ENCODE measurements at places on chromosomes 1 and 21.

DNA sequence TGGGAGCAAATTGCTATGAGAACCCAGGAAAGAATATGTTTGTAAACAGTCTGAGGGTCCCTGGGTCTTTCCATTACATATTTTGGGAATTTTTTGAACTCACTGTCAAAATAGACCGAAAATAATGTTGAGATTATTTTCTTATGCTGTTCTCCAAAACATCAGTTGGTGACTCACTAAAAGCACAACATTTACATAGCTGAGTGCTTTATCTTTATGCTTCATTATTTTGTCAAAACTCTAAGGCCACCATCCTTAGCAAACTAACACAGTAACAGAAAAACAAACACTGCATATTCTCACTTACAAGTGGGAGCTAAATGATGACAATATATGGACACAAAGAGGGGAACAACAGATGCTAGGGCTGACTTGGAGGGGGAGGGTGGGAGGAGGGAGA is 459.3 kb downstream of the ADGRL2 start:
- DNase-seq, result no peak

- peak; percentile 80 for DNase-seq
Observed at GRCh38 chr21:39518055-39518846, 66.5 kb downstream of the SH3BGR start.

- DNase-seq, result no peak
Observed at GRCh38 chr1:12168451-12169160, 1.8 kb downstream of the TNFRSF1B start.

GRCh38 chr1:15758343-15758931 is at the start of gene FBLIM1:
Gene FBLIM1, plus strand, starts transcription at chr1:15758795. Its CDS starts 6,189 bp downstream, at chr1:15764984.
- DNase-seq, result peak; percentile 17

DNA sequence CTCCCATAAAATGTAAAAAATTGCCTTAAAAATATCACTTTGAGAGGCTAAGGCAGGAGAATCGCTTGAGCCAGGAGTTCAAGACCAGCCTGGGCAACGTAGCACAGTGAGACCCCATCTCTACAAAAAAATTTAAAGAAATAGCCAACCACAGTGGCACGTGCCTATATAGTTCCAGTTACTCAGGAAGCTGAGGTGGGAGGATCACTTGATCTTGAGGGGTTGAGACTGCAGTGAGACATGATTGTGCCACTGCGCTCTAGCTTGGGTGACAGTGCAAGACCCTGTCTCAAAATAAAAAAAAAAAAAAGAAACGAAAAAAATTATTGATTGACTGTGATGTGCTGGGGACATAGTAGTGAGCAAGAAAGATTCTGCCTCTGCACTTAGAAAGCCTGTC is 38.4 kb downstream of the PKN2 start:
- DNase-seq, result no peak

DNA sequence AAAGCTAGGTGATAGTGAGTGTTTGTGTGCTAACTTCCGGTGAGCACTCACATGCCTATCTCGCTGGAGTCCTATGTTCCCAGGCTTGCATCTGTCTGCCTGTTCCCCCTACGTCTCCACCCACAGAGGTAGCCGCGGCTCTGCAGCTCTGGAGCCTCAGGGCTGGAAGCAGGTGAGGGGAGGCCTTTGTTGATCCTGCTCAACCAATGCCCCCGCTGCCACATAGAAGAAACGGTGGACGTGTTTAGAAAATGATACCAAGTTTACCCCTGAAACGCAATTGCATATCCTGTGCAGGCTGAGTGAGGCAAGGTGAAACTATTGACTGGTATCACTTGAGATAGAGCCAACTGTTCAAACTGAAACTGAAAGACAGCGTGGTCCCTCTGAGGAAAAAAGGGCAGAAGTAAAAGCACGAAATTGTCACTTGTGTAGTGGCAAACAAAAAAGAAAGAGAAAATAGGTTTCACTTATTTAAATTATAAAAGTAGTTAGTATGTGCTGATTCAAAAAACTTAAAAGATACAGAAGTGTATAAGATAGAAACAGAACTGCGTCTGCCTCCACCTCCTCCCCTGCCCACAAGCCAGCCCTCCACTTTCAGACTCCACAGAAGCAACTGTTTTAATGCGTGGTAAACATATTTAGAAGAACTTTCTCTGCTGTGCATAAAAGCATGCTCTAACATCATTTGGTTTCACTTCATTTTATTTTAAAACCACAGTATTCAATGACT is 38.6 kb upstream of the ETS2 start:
- no peak for DNase-seq

DNA sequence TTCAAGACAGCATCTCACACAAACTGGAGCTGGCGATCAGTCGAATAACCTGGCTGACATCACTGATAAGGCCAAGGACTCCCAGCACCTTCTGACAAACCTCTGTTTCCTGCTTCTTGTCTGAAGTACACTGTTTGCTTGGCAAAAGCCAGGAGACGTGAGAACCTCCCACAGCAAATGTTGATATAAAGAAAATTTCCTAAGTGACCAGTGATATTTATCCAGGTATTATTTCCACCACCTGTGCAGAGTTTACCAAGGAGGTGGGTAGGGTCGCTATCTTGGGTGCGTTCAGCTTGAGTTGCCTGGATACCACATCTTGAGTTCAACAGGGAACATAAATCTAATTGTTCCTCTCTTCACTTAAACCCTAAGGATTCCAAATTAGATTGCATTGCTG is 72.9 kb downstream of the SETD4 start:
- no peak for DNase-seq

DNA sequence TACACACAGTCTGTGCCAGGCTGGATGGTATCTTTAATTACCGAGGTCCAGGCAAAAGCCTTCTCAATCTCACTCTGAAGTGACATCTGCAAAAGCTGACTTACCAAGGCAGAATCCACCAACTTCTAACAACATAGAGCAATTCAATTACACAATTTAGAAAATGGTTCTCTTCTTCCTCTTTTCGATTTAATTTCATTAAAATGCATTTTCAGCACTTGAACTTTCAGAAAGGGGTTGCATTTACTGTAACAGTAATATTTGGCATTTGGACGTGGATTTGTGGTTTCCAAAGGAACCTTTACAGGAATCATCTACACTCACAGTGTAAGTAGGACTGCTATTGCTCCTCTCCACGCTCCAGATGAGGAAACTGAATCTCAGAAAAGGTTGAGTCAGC is 53.3 kb downstream of the ERO1B start:
- DNase-seq, result no peak

- DNase-seq, result no peak
Observed at GRCh38 chr1:41534181-41535076, 49.9 kb upstream of the EDN2 start.

- peak; percentile 38 for DNase-seq
Observed at GRCh38 chr1:242178924-242179708, 180.2 kb upstream of the MAP1LC3C start.

- DNase-seq, result no peak
Observed at GRCh38 chr1:147628441-147628840, 41.9 kb downstream of the ACP6 start.

DNA sequence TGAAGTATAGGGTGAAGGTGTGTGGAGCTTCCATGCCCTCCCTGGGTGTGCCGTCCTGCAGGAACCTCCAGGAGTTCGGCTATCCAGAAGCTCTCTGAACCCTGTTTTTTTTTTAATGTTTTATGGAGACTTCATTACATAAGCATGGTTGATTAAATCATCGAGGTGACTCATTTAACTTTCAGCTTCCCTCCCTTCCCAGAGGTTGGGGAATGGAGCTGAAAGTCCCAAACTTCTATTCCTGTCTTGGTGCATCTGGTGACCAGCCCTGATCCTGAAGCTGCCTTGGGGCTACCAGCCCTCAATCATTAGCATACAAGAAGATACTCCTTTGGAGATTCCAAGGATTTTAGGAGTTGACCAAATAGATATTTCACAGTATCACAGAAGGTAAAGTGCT is 9.5 kb downstream of the RRP15 start:
- no peak for DNase-seq

DNA sequence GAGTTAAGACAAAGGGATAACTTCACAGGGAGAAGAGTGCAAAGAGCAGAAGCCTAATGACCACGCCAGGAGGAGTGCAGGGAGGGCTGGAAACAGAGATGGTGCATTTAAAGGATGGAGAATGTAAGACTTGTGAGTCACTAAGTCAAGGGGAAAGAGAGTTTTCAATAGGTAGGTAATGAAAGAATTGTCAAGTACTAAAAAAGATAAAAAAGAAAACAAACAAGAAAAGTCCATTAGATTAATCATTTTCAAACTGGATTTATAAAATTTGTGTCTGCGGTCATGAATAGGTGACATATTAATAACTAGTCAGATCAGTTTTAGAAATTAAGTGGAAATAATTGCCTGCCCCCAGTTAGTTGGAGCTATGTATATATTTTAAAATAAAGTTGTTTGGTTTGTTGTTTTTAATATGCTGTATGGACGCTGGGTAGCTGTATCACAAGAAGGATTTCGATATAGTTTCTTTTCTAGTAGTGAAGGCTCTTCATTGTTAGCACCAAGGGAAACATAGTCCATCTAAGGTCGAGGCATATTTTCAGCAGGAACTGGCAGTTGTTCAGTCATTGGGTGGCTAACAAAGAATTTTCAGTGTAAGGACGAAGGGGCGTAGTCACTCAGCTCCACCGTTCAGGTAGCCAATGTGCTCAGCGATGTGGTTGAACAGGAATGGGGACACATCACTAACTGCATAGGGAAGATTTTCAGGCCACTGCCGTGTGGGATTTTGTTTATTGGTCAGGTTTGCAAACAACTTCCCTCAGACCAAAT is 203.0 kb downstream of the TGFB2 start:
- DNase-seq, result no peak

- peak; percentile 83 for DNase-seq
Observed at GRCh38 chr1:70093250-70093975, 112.0 kb downstream of the LRRC40 start.

- no peak for DNase-seq
Observed at GRCh38 chr1:12591267-12591938, 26.6 kb downstream of the DHRS3 start.

DNA sequence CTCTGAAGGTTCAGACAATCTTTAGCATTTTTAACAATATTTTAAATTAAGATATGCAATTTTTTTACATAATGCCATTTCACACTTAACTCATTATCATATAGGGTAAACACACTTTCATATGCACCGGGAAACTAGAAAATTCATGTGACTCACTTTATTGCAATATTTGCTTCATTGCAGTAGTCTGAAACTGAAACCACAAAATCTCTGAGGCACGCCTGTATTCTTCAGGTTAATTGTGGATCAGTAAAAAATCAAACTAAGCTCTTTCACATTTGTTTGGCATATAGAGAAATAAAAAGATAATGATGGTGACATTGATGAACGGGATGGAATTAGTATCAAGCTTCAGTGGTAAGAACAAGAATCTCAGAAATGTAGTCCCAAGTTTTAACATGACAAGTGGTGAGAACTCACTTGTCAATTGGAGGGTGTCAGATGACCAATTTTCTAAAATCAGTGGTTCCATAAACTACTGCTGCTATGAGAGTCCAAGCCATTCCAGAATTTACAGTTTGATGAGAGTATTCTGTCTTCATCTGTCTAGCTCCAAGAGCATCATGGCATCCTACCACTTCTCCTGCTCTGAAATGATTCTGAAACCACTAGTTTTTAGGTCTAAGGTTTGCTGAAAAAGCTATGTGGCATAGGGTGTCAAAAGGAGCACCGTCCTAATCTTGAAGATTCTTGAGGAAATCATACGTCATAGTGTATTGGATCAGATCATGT is 281.0 kb downstream of the PTPRC start:
- DNase-seq, result no peak

DNA sequence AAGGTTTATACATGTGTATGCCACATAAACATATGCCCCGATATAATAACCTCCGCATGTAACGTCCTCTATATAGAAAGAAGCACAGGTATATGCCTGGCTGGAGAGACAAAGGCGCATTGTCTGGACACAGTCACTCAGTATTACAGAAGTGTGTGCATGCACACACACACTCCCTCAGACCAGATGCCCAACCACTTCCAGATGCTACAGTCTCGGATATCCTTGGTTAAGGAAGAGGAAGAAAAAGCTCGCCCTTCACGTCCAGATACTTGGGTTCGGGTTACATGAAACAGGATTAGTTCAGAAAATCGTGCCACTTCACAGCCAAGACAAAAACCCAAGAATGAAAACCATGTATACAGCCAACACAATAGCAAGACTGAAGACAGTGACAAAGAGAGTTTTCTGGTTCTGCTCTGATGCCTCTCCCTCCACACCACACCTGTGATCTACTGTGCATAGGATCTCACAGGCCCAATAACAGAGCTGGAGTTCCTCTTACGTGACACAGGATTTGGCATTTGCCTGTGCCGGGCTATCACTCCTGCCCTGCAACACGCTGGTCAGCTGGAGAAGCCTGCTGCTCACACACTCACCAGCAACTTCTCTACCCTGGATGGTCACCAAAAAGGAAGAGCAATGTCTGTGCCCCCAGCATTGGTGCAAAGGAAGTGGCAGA is 75.0 kb downstream of the SSBP3 start:
- DNase-seq, result no peak

- no peak for DNase-seq
Observed at GRCh38 chr1:20319456-20320220, 29.0 kb downstream of the VWA5B1 start.

DNA sequence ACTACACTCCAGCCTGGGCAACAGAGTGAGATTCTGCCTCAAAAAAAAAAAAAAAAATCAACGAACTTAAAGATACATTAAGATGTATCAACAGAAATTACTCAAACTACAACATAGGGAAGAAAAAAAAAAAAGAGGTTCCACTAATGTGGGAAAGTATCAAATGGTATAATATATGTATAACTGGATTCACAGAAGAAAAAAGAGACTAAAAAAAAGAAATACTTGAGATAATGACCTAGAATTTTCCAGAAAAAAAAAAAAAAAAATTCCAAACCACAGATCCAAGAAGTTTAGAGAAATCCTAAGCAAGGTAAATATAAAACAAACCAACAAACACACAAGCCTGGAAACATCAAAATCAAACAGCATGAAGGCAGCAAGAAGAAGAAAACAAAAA is 45.5 kb downstream of the EIF4G3 start:
- DNase-seq, result no peak

DNA sequence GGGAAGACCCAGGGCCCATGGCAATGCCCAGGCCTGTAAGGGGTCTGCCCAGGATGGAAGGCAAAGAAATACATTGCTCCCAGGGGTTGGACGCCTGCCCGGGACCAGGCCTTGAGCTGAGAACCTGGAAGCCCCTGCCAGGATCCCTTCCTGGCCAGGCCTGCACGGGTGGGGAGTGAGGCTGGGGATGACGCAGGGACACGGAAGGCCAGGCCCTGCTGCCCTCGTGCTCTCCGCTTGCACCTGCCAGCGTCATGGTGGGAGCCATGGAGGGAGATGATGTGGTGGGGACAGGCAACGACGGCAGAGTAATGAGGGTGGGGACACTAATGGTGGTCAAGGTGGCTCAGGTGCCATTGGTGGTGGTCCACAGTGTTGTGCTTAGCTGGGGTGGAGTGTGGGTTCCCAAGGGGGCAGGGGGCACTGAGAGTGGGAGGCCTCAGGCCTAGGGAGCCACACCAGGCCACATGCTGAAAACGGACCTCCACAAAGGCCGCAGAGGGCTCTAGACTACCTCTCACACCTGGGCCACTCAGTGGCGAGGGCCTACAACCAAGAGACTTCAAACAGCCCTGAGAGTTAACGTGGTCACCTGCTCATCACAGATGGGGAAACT is 4.3 kb downstream of the HES3 start:
- no peak for DNase-seq

All from NCI-H1105 treated with DMSO at 0.1 percent for 48 hours (cell line).